ENCODE measurements at places on chromosomes 4 and X. TPM values are rescaled to one million over a fixed set of nuclear protein-coding genes. Genes with fewer than 3 reads are reported as not detected.

The CENPVL2 gene
- 0.34 TPM for total RNA-seq

The L1CAM gene
- total RNA-seq, result 7.4 TPM

The CENPVL1 gene
- 0.34 TPM for total RNA-seq

The VCX gene
- total RNA-seq, result 3.8 TPM

The RIPPLY1 gene
- total RNA-seq, result not detected

The NUP62CL gene
- total RNA-seq, result 2.2 TPM

Measured in Daoy (cell line).